ENCODE measurements at places on chromosomes 4 and X.
A peak's percentile ranks its signal among the peaks of the same experiment; 100 is the strongest.

GRCh38 chrX:10564484-10564883 is 55.9 kb downstream of the MID1 start:
- no peak for DNase-seq

GRCh38 chr4:145535202-145535601 is 53.5 kb downstream of the SMAD1 start:
- no peak for DNase-seq

GRCh38 chrX:17820100-17820499 is 41.0 kb downstream of the RAI2 start:
- DNase-seq, result no peak

GRCh38 chr4:6999172-7000086 is 43.7 kb upstream of the TADA2B start:
- DNase-seq, result peak; percentile 85

- DNase-seq, result no peak
These were observed 24.3 kb downstream of the IRF2 start for GRCh38 chr4:184450045-184450444.

- DNase-seq, result no peak
These were observed 253.2 kb downstream of the ANKRD50 start for GRCh38 chr4:124459196-124459940.

DNA sequence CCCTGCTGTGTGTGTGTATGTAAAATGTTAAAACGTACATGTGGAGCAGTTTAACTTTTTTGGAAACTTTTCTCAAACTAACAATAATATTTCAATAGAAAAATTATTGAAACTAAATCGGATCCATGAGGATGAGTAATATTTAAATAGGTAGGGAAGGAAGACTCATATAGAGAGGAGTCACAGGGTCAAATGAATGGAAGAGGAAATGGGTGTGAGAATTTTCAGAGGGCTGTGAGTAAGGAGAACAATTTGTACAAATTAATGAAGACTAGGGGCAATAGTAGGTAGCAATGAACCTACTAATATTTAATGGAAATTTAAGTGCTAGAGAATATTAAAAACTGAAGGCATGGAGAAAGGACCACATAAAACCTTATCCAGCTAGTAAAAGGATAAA is 290.7 kb upstream of the PCDH18 start:
- no peak for DNase-seq

DNA sequence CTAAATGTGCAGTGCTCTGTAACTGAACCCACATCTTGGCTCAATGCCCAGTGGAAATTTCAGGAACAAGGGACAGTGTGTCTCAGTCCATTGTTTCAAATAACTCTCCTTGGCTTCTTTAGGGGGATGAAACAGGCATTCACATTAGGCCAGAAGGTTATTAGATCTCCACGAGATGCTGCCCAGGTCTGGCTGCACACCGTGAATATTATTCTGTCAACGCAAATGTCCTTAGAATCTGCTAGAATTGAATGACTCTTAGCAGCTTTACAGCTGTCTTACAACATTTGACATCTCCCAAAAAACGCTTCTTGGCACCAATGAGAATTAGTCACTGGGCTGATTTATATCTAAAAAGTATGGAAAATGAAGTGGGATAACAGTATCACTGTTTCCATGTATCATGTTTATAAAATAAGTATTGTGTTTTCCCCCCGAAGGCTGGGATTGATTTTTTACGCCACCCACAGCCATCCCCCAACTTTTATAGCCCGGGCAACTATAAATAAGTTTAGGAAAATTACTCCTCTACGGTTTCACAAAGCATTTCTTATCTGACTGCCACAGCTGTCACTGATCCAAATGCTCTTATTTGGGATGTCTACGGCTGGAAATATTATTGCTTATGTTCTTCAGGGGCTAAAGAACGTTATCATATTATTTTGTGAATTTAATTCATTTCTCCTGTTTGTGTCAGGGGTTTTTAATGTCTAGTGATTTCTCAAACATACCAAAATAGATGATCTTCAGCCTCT is 559.7 kb upstream of the FAT1 start:
- DNase-seq, result no peak

DNA sequence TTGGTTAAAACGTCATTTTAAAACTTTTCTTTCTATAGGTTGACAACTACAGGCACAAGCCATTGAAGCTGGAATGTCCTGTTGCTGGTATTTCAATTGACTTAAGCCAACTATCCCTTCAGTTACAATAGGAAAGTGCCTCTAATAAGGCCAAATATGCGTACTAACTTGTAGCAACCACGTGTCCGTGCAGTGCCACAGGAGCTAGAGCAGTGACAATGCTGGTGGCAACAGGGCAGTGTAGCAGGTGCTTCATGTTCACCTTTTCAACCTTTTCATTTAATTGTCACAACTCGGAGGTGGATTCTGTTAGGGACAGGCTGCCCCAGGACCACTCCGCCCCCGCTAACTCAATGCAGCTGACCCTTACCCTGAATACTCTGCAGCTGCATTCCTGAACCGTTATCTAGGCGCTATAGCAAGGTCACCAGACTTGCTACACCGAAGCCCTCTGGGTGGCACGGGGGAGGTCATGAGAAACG is 37.7 kb downstream of the ERVMER34-1 start:
- no peak for DNase-seq

DNA sequence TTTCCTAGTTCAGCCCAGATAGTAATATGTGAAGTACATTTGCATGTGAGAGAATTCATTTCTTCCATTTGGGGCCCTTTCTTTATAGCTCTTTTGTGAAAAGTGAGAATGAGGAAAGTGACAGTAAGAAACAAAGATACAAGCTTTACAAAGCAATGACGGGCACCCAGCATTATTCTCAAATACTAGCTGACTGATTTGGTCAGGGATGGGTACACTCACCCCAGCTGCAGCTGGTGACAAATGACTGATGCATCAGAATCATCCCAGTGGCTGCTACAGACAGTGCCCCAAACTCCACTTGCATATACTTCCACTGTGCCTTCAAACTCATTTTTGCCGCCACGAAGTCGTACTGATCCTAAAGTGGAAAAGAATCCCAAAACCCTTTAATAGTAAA is 14.8 kb downstream of the PRSS12 start:
- no peak for DNase-seq

- DNase-seq, result no peak
These were observed 28.8 kb downstream of the AMELX start for GRCh38 chrX:11321986-11322385.

DNA sequence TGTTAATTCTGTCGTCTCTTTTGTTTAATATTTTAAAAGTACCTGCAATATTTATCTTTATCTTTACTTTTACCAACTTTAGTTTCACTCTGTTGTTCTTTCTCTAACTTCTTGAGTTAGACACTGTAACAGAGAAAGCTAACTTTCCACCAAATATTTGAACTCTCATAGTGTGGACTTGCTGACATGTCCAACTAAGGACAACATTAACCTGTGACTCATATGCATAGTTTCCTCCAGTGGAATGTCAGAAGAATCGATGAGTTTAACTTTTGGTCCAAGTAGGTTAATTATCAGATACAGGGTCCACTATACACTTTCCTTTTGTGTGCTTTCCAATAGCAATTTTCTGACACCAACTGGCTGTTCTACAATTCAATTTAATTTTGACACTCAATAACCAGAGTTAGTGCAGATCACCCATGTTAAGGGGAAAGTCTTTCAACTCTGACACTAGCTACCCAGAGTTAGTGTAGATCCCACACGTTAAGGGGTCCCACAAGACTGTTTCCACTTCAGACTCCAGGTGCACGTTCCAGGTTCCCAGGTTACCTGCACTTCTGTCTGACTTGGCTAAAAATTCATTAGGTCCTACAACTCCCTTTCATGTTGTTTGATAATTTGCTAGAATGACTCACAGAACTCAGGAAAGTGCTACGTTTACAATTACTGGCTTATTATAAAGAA is 559.0 kb upstream of the AMOT start:
- peak; percentile 6 for DNase-seq

GRCh38 chr4:111798840-111799239 is 346.4 kb upstream of the FAM241A start:
- DNase-seq, result no peak

- no peak for DNase-seq
These were observed 1.1 kb downstream of the GTPBP6 start for GRCh38 chrX:317424-318067.

DNA sequence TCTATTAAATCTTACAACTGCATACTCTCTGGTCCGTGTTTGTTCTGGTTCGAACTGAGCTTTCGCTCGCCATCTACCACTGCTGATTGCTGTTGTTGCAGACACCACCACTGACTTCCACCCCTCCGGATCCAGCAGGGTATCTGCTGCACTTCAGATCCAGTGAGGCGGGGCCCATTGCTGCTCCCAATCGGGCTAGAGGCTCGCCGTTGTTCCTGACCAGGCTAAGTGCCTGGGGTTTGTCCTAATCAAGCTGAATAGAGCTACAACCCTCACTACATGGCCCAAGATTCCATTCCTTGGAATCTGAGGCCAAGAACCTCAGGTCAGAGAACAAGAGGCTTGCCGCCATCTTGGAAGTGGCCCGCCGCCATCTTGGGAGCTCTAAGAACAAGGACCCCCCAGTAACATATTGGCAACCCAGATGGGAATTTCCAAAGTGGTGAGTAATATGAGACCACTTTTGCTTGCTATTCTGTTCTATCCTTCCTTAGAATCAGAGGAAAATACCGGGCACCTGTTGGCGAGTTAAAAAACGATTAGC is 43.3 kb downstream of the ENOPH1 start:
- no peak for DNase-seq

DNA sequence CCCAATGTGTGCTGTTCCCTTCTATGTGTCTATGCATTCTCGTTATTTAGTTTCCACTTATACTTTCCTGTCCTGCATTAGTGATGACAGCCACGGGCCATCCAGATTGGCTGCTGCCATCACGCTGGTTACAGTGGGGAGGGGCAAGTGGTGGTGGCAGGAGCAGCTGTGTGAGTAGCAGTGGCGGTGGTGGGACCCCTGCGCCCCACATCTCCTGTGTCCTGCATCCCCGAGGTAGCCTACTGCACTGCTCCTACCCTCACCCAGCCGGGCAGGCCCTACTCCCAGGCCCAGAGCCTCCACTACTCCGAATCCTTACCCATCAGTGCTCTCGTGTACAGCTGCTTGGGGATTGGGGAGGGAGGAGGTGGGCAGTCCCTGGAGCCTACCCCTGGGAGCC is 798.7 kb upstream of the AGA start:
- DNase-seq, result no peak

DNA sequence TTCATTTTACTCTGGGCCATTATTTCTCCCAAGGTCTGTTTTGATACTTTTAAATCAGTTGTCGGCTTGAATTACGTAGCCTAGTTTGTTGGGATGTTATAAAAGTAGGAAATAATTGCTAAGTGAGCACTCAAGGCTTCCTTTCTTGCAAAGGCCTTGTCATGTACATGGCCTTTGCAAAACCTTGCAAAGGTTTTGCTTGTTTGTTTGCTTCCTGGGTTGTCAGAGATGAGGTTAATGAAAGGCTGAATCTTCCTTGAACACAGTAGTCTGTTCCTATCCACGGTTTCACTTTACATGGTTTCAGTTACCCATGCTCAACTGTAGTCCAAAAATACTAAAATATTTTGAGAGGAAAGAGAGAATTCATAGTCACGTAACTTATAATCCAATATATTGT is 113.5 kb downstream of the NAA11 start:
- DNase-seq, result no peak

DNA sequence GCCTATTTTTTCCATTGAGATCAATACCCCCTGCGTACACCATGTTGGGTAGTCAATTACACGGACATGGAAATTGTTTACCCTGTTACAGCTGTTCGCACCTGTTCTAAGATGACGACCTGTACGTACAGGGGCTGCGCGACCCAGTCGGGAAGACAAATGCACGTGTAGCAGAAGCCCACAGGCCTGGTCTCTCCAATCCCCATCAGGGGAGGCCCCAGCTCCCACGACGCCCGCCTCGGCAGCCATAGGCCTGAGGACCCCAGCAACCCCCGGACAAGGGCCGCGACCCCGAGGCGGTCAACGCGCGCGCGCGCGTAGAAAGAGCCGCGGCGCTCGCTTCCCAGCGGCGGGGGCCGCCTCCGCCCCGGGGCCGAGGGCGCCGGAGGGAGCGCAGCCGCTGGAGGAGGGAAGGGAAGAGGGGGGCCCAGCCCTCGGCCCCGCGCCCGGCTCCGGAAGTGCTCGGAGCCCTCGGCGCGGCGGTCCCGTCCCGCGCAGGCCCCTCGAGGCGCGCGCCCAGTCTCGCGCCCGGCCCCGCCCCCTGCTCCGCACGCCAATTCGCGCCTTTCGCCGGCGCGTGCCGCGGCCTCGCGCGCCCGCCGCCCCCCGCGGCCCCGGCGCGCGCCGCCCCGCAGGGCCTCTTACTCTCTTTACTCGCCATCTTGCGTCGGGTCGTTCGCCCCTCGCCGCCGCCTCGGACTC is 618 bp downstream of the RBBP7 start:
- DNase-seq, result no peak

GRCh38 chr4:46329118-46329976 is 60.6 kb downstream of the GABRA2 start:
- peak; percentile 60 for DNase-seq

DNA sequence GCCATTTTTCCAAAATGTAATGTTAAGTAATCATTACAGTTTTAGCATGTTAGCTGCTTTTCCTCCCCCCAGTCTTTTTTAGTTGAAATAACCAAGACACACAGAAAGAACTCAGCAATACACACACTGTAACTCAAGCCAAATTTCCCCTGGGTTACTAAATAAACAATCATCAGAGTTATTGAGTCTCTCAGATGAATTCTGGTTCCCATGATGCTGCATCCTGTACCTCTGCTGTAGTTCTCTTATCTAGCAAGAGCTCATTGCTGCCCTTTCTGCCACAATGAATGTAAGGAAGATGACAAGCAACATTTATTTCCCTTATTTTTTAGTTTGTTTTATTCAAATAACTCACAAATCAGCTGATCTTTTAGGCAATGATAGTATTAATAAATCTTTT is 185.1 kb downstream of the ARHGAP6 start:
- DNase-seq, result no peak

- DNase-seq, result no peak
These were observed 122.1 kb downstream of the AFF1 start for GRCh38 chr4:87056881-87057280.

DNA sequence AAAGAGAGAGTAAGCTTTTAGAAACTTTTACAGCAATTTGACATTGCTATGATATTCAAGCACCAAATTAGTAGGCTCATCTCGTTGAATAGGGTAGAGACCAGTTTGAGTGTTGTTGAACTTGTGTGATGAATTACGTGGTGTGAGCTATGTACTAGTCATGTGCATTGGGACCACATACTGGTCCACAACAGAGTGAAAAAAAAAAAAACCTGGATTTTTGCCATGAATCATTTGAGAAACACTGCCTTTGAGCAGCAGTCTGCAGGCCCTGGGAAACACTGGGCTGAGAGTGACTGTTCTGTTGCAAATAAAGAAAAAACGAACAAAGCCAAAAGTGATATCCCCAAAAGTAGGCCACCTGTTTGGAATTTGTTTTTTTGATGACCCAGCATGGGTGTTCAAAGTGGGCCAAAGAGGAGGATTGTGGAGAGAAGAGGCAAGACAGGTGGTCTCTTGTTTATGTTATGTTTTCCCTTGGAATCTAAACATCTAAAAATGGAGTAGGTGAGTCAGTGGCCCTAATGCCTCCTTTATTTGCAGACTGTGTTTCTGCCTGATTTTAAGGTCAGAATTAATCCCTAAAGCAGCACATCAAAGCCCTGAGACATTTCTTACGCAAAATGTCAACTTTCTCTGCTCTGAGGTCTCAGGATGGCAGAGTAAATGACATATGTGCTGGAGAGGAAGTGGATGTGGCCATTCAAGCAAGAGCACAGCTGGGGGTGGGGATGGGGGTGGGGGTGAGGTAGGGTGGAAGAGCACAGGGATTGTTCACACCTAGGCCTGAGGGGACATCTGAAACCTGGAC is 33.5 kb downstream of the TAF7L start:
- no peak for DNase-seq

GRCh38 chr4:135548711-135549110 is 1347.1 kb upstream of the PABPC4L start:
- DNase-seq, result no peak

All from foreskin keratinocyte (primary cell).